ENCODE measurements at places on chromosomes 6 and 20.

- no peak for DNase-seq
These were observed 5.1 kb downstream of the BLOC1S5 start for GRCh38 chr6:8059129-8059528.

GRCh38 chr6:26412228-26412627 is 10.2 kb downstream of the BTN3A1 start:
- DNase-seq, result no peak

GRCh38 chr20:33373735-33374605 is 27.3 kb downstream of the CDK5RAP1 start:
- no peak for DNase-seq

DNA sequence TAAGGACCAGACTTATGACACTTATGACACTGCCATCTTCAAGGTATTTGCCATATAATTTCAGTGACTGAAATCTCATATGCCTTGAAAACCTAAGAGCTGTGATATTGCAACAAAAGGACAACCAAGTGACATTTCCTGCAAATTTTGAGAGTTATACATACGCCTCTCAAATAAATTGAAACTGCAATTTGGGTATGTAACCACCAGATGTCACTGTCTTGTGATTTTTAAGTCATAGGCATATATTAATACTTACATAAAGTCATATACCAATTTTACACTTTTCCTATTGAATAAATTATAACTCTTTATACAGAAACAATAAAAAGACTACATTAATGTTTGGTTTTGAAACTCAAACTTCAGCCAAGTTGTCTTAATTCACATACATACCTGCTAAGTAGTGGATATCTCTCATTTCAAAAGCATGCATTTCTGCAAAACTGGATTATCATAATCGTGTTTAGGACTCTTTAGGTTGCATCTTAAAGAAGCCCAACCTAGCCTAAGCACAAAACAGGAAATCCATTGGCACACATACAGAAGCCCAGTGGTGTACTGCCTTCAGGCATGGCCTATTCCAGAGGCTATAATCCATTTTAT is 180.2 kb downstream of the PACRG start:
- DNase-seq, result no peak

DNA sequence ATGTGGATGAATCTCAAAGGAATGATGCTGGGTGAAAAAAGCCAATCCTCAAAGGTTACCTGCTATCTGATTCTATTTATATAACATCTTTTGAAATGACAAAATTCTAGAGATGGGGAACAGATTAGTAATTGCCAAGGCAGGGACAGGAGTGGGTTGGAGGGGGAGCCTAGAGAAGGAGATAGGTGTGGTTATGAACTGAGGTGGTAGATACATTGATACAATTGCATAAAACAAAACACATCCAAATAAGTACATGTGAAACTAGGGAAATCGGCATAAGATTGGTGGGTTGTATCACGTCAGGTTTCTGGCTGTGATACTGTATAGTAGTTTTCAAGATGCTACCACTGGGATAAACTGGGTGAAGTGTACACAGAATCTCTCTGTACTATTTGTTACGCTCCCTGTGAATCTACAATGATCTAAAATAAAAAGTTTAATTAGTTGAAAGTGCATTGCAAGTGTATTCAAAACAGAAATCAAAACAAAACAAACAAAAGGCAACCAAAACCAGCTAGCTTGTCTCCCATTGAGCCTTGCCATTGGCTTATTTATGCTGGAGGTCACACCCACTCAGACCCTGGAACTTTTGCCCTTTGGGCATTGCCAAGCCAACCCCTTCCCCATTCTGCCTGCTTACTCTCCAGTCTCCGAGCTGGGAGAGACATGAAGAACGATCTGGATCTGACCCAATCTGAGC is 27.8 kb downstream of the PPP1R16B start:
- no peak for DNase-seq

- DNase-seq, result no peak
These were observed 102.7 kb downstream of the ASXL1 start for GRCh38 chr20:32460683-32461320.

- DNase-seq, result no peak
These were observed 55.6 kb upstream of the POLR1H start for GRCh38 chr6:30005482-30005881.

GRCh38 chr6:158332237-158332636 is 20.0 kb downstream of the TULP4 start:
- DNase-seq, result no peak

- DNase-seq, result no peak
These were observed 79.5 kb downstream of the PTPRA start for GRCh38 chr20:2952766-2953165.

GRCh38 chr20:58571693-58572427 is 56.7 kb upstream of the APCDD1L start:
- DNase-seq, result no peak

GRCh38 chr6:10633216-10633615 is 61.2 kb downstream of the C6orf52 start:
- DNase-seq, result no peak

GRCh38 chr6:80605165-80605989 is 498.9 kb downstream of the BCKDHB start:
- no peak for DNase-seq

DNA sequence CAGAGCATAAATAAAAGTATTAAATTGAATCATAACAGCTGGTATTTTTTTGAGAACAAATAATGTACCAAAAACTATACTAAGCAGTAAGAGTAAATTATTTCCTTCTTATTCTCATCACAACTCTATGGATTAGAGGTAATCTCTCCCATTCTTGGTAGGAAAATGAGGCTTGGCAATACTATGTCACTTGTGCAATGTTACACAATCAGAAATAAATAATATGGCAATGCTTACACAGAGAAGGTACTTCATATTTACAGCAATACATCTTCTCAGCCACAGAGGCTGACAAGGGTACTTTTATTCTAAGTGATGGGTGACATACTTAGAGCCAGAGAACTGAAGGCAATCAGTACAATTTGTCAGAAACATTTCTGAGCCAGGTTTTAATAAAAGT is 3.9 kb downstream of the DST start:
- DNase-seq, result no peak

DNA sequence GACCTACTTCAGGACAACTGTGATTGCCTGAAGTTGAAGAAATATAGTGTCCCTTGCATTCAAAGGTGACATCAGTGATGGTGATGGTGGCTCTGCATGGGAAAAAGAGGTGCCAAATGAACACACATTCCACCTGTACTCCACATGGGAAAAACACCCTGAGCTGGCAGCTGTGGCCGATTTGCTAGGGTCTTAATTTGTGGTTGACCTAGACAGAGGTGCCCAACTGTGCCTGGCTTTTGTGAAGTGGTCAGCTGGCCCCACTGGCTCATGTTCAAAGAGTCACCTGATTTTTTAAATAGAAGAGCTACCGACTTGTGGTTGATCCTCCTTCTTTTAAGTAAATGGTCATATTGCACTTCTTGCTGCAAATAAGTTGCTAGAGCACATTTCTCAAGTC is 7.6 kb upstream of the GCNT2 start:
- no peak for DNase-seq

DNA sequence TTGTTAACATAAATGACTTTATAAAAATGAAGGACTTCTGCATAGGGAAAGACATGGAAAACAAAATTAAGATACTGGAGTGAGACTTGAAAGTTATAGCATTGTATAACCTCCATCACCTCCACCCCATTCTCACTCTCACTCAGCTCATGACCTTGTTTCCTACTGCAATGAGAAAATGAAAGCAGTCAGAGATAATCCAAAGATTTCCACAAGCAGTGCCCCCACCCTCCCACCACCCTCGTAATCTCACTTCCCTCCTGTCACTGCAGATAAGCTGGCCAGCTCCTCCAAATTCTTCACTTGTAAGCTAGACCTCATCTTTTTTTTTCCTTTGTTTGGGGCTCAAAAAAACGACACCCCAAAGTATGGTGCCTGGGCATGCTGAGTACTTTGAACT is 52.9 kb upstream of the PROKR2 start:
- no peak for DNase-seq

- DNase-seq, result peak; percentile 66
These were observed 48.7 kb downstream of the TMEM242 start for GRCh38 chr6:157274471-157275226.

- no peak for DNase-seq
These were observed at the start of gene HLA-B for GRCh38 chr6:31356946-31357466. TSS of gene HLA-B (minus strand) at chr6:31357179. CDS start at chr6:31357158, 21 bp downstream.

GRCh38 chr6:37653229-37653628 is 44.5 kb downstream of the MDGA1 start:
- no peak for DNase-seq

GRCh38 chr20:61521687-61522420 is 269.8 kb downstream of the CDH4 start:
- no peak for DNase-seq

- no peak for DNase-seq
These were observed 1291.1 kb upstream of the MAP3K7 start for GRCh38 chr6:91877994-91878393.

- DNase-seq, result no peak
These were observed 262.4 kb upstream of the SUPT3H start for GRCh38 chr6:45640081-45640491.

DNA sequence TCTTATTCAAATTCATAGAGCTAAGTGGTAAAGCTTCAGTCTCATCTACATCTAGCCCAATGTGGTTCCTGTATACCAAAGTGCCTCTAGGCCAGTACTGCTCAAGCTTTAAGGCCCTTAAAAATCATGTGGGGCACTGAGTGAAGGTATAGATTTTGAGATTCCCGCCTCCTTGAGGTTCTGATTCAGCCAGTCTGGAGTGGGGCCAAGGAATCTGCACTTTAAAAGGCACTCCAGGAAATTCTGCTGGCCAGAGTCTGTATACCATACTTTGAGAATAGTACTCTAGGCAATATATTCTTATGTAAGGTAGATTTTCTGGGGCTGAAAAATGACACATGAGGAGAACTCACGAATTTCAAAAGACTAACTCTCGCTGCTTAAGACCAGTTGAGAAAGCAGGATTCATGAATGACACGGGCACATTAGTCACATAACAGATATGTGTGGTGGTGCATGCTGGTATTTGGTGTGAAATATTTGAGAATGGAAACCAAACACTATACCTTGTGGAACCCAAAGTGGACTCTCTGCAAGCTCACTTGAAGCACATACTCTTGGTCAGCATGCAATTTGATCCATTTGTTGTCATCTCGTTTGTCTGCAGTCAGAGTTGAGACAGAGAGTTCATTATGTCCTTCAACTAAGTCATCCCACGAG is 47.6 kb upstream of the SIM1 start:
- DNase-seq, result no peak

GRCh38 chr6:122859676-122860075 is 70.6 kb downstream of the SMPDL3A start:
- no peak for DNase-seq

- DNase-seq, result no peak
These were observed 42.2 kb downstream of the PKIB start for GRCh38 chr6:122652431-122652830.

GRCh38 chr6:114897536-114897935 is 554.7 kb upstream of the HS3ST5 start:
- DNase-seq, result no peak

GRCh38 chr6:6566766-6567165 is 21.8 kb upstream of the LY86 start:
- DNase-seq, result no peak

DNA sequence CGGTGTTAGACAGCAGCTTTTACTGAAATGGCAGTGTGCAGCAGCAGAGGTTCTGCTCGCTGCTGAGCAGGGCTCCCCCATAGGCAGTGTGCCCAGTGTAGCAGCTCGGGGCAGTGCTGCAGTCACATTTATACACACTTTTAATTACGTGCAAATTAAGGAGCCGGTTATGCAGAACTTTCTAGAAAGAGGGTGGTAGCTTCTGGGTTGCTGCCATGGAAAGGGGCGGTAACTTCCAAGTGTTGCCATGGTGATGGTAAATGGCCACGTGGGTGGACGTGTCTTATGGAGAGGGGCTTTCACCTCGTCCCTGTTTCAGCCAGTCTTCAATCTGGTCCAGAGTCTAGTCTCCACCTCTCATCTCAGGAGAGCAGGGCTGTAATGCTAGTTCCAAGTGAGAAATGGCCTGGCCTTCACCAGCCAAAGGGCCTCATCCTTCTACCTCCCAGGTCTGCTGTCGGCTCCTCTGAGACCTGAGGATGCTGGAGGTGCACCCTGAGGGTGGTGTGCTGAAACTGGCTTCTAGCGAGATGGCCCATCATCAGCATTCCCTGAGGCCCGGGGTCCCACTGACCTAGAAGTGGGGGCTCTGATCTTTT is 180.5 kb upstream of the PMEPA1 start:
- DNase-seq, result no peak

GRCh38 chr6:125789167-125789566 is 1.6 kb upstream of the NCOA7 start:
- DNase-seq, result no peak

DNA sequence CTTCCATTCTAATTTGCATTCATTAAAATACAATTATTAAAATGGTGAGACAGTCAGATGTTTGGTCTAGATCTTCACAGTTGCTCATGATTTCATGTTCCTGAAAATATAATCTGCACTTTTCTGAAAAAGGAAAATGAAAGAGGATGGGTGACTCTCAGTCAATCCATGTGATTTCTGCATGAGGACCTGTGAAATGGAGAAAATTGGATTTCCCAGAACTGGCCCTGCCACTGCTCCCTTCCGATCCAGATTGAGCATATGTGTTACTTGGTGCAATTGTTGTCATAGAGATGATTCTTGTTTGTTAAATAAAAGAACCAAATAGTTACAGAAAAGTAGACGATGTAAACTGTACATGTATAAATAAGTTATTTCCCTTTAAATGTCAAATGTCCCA is 37.4 kb downstream of the HAO1 start:
- DNase-seq, result no peak

GRCh38 chr6:125546841-125547251 is 202.6 kb upstream of the HEY2 start:
- no peak for DNase-seq

- DNase-seq, result no peak
These were observed 1.4 kb downstream of the CDK5RAP1 start for GRCh38 chr20:33399924-33400323.

GRCh38 chr6:44527181-44527580 is 139.7 kb downstream of the CDC5L start:
- DNase-seq, result no peak

DNA sequence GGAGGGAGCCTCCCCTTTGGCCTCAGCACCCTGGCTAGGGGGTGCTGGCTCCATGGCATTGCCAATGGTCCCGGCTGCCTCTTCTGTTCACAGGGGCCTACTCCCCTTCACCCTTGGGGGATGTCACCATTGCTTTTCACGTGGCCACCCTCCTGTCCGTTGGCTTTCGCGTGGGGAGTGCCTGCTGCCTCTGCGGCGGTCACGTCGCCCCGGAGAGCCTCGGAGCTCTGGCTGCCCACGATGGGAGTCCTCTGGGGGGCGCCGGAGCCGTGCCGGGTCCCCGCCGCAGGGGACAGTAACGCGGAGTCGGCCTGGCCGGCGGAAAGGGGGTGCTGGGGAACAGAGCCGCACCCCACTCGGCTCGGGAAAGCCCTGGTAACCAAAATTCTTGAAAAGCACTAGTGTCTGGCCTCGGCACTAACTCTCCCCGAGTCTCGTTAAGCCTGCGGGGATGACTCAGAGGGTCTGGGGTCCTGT is 661 bp upstream of the HEBP2 start:
- DNase-seq, result peak; percentile 6

GRCh38 chr20:48024539-48024938 is 239.3 kb upstream of the SULF2 start:
- no peak for DNase-seq

GRCh38 chr6:36136034-36136433 is 5.7 kb downstream of the MAPK13 start:
- DNase-seq, result no peak

GRCh38 chr6:52493669-52494068 is 73.5 kb downstream of the EFHC1 start:
- DNase-seq, result no peak
